Tibial nerve (tissue), 4 donors: ENCODE measurements at places on chromosomes 1 and 21. TPM values are rescaled to one million over a fixed set of nuclear protein-coding genes. Genes with fewer than 3 reads are reported as not detected.

The MPZ gene
- total RNA-seq, result 1,776 TPM

The CRYZ gene
- total RNA-seq, result 28.0 TPM

The ZNF593OS gene
- total RNA-seq, result not detected

The ATP1A2 gene
- total RNA-seq, result 173 TPM
